ENCODE measurements at places on chromosomes 4 and X.

DNA sequence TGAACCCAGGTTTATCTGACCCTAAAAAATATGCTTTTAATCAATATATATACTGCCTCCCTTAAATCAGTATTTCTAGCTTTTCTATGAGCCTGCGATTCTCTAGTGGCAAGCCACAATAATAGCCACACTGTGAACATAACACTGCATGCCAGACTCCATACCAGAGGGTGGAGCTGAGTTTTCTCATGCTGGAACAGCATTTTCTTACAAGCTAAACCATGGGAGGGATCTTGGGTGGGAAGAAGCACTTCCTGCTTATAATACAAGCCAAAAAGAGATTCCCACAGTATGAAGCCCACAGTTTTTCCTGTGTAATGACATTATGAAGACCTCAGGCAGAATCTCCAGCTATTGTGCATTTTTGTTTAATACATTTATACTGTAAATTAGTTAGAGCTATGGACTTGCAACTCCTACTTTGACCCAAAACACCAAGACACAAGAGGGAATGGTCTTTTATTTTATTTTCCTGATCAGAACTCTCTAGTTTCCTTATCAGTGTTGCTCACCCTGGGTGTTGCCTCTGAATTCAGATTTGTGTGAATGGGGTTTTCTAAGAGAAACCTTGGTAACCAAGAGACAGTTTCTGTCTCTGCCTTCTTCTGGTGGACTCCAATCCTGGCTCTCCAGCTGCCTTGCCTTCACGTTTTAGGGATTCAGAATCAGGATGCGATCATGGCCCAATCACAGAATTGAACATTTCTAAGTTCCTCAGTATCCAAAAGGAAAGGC lies 74.5 kb upstream of the EOLA2 start:
- no peak for DNase-seq

- DNase-seq = no peak
Measured at GRCh38 chrX:48834383-48834709, 1.1 kb downstream of the PCSK1N start.

- no peak for DNase-seq
Measured at GRCh38 chr4:114026447-114026846, 47.0 kb upstream of the ARSJ start.

- peak; percentile 66 for DNase-seq
Measured at GRCh38 chr4:2261110-2261852, 628 bp downstream of the MXD4 start.

- DNase-seq = no peak
Measured at GRCh38 chr4:106316773-106317409, 541 bp downstream of the AIMP1 start.

DNA sequence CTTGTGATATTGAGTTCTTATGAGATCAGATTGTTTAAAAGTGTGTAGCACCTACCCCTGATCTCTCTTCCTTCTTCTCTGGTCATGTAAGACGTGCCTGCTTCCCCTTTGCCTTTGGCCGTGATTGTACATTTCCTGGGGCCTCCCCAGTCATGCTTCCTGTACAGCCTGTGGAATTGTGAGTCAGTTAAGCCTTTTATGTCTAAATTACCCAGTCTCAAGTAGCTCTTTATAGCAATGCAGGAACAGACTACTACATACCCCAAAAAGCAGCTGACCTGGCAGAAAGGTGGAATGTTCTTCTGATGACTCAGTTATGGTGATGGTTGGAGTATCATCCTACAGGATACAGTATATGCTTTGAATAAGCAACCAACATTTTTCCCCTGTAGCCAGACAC lies 11.4 kb upstream of the MCUB start:
- DNase-seq = no peak

GRCh38 chrX:97867266-97867665 lies 983.6 kb downstream of the RPA4 start:
- DNase-seq = no peak

GRCh38 chr4:121217351-121217750 lies 53.2 kb upstream of the TNIP3 start:
- DNase-seq = no peak

DNA sequence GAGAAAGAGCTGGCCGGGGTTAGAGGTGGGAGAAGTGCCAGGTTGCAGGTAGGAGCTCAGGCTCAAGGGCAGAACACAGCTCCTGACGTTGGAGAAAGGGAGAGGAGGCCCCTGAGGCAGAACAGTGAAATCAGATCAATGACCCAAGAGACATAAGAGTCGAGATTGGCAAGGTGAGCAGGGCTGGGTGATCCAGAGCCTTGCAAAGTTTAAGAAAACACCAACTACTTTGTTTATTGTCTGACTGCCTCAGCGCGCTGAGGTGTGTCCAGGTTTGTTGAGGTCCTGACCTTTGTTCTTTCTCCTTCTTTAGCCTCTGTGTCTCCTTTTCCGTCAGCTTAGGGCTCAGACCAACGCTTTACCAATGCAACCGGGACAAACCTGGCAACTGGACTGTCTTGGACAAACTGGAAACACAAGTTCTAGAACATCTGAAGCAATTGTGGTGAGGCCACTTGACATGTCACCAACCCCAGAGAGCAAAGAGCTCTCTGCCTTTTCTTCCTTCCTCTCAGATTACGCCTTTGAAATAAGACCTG lies 28.3 kb downstream of the CHRNA9 start:
- no peak for DNase-seq

DNA sequence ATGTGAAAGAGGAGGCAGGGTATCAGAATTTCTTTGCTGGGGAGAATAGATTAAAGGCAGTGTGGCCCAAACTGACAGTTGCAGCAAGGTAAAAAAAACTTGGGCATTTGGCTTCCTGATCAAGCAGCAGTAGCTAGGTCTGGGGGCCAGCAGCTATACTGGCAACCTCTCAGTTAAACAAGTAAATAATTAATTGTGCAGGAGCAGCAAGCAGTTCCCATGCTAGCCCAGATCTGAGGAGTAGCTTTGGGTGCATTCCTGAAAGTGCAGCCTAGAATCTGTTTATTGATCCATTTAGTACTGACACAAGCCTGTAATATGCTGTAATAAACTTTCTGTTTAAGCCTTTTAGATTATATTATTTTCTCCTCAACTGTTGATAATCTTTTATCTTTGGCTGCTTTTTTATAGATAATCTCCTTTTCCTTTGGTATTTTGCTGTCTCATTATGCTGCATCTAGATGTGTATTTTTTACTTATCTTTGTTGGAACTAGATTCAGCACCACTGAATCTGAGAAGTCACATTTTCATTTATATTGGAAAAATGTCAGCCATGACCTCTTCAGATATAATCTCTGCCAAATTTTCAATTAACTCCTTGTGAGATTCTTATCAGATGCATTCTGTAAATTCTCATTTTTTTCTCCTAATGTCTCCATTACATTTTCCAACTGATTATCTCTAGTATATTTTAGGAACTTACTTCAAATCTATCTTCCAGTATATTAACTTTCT lies 276.3 kb downstream of the STPG2 start:
- no peak for DNase-seq

DNA sequence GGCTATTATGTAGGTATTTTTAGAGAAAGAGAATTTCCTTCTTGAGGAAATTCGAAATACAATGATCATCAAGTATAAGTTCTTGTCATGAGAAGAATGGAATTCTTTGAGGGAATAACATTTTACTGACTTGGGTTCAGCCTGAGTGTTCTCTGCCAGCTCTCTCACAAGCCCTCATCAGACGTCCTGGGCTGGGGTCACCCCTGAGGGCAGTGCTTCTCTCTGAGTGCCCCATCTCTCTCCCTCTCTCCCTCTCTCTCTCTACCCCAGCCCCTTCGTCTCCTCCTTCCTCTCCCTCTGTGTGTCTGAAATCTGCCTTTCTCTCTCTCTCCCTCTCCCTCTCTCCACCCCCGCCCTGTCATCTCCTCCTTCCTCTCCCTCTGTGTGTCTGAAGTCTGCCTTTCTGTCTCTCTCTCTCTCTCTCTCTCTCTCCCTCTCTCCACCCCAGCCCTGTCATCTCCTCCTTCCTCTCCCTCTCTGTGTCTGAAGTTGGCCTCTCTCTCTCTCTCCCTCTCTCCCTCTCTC lies 241.7 kb upstream of the PSAPL1 start:
- no peak for DNase-seq

DNA sequence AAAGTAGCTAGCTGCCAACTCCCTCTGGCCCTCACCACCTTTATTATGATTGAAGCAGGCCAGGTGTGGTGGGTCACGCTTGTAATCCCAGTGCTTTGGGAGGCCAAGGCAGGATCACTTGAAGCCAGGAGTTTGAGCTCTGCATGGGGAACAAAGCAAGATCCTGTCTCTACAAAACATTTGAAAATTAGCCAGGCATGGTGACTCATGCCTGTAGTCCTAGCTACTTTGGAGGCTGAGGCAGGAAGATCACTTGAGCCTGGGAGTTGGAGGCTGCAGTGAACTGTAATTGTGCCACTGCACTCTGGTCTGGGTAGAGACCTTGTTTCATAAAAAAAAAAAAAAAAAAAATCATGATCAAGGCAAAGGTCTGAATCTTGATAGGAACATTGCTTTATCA lies 467.0 kb upstream of the DIPK2B start:
- no peak for DNase-seq

GRCh38 chrX:124045109-124045508 lies 83.6 kb downstream of the STAG2 start:
- no peak for DNase-seq

GRCh38 chr4:8368998-8369397 lies 71.5 kb downstream of the ACOX3 start:
- DNase-seq = no peak

DNA sequence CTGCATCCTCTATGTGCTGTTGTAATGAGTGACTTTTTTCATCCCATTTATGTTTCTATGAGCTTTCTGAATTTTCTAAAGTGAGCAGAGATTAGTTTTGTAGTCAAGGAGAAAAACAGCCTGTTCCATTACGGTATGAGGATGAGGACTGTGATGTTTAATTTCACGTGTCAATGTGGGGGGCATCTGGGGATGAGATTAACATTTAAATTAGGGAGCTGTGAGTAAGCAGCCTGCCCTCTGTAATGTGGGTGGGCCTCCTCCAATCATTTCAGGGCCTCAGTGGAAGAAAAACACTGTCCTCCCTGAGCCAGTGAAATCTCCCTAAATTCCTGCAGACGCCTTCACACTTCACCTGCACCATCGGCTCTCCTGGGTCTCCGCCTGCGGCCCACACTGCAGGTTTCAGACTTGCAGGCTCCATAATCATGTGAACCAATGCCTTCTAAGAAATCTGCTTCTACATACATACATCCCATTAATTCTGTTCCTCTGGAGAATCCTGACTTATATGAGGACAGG lies 121.7 kb downstream of the AFAP1 start:
- DNase-seq = no peak

DNA sequence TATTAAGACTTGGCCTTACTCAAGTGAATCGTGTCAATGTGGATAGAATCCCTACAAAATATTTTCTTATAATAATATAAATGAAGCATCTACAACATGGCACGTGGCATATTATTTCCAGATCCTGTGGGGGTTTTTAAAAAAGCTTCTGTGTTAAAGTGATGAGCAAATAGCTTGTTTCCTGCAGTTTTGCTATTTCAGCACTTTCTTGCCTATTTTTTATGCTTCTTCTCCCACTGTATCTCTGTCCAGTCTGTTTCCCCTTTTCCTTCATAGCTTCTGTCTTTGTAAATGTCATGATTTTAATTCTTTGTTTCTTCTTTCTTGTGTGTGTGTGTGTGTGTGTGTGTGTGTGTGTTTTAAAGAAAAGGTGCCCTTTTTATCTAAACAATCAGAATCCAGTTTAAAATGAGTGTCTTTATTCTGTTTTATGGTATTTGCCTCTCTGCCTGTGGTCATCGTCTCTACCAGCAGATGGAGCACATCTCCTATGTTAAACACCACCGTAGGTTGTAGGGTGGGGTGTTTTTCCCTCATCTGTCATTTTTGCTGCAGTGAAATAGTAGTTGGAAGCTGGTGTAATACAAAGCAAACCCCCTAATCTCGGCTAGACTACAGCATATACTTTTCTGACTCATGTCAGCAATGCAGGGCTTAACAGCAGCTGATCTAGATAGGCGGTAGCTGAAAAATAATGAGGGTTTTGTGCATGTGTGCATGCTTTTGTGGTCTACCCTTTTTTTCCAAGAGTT lies 33.1 kb downstream of the FTHL17 start:
- peak; percentile 9 for DNase-seq

GRCh38 chr4:26361297-26361696 lies 40.5 kb downstream of the RBPJ start:
- no peak for DNase-seq

DNA sequence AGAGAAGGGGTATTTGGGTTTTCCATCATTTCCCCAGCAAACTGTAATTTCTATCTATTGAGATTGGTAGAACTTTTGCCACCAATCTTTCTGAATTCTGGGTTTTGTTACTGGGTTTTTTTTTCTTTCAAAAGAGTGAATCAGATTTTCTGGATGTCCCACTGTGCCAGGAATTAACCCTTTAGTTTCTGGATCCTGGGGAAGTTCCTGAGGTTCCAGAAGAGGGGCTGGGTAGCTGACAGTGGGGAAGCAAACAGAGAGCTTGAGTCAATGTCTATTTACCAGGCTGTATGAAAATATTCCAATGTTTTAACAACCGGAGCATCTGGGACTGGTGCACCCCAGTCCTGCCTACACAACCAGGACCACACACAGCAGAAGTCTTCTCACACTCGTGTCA lies 25.8 kb upstream of the SOD3 start:
- no peak for DNase-seq

DNA sequence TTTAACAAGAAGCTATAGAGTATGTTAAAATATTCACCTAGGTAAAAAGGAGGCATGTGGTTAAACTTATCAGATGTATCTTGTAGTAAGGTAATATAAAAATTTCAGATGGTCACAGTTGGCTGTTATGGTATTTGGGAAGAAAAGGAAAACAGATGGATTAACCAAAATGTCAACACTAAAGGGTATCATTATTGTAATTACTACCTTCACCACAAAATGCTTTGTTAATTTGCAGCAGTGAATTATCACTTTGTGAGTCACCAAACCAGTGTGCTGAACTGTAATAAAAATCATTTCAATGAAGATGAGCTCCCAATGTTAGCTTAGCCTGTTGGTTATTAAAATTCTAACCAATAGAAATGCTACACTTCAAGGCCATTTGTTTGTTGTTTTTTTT lies 233.9 kb downstream of the RPA4 start:
- DNase-seq = no peak

GRCh38 chr4:186689476-186689875 lies 34.2 kb downstream of the FAT1 start:
- no peak for DNase-seq
